ENCODE measurements at places on chromosomes 2 and 18.

DNA sequence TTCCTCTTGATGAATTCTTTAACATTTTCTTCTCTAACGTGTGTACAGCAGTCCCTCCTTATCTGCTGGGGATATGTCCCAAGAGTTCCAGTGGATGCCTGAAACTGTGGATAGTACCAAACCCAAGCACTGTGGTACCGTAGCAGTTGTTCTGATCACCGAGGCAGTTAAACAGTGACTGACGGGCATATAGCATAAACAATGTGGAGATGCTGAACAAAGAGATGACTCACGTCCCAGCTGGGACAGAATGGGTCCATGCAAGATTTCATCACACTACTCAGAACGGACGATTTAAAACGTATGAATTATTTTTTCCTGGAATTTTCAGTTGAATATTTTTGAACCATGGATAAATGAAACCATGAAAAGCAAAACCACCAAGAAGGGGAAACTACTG, 54.5 kb upstream of the SPAG16 start:
- DNase-seq = peak; percentile 75

DNA sequence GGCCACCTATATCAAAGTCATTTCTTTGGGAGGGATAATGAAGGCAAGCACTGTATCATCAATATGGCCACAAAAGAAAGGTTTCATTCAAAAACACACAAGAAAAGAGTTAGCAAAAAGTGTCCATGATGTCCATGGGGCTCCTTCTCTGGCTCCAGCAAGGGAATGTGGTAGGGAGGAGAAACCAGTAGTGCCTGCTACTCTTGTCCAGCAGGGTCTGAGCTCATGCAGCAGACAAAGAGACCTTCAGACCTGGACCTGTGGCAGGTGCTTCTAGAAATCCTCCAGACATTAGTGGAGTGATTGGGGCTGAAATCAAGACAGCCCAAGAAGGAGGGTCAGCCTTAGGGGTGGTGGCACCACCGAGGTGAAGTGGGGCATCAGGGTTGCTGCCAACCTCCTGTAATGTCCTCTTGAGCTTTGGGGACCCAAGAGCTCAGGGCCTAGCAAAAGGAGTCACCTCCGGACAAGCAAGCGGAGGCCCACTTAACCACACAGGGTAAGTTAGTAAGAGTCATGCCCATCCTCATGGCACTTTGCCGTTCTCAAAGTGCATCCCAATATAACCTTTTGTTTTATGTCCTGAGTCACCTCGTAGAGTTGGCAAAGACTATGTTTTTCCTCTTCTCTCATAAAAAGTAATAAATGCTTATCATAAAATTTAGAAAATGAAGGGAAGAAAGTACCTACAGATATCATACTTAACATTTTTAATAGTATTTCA, 112.6 kb upstream of the YPEL5 start:
- no peak for DNase-seq

DNA sequence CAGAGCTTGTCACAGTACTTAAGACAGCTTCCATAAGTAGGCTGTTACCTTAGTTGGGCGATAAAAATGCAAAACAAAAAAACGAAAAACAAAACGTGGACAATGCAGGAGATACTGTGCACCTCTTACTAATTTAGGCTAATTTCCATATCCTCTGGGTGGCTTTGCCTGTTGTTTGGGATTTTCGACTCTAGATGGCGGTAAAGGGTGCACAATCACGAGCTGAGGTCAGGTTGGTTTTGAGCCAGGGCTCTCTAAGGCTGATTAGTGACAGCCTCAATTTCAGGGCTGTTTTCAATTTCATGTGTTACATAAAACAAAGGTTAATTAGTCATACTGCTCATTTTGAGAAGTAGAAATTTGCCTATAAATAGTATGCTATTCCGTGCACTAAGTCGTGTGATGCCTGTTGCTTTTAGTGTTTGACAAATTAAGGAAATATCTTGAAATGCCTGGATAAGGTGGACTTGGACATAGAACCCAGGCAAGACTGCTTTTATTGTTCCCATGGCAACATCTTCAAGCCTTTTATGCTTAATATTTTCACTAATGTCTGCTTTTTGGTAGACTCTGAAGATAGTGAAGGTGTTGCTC, 493.1 kb downstream of the SOCS6 start:
- DNase-seq = peak; percentile 50

GRCh38 chr18:69839497-69839896, 108.2 kb downstream of the CD226 start:
- no peak for DNase-seq

- no peak for DNase-seq
These were observed 222.9 kb upstream of the CDH2 start for GRCh38 chr18:28399781-28400362.

DNA sequence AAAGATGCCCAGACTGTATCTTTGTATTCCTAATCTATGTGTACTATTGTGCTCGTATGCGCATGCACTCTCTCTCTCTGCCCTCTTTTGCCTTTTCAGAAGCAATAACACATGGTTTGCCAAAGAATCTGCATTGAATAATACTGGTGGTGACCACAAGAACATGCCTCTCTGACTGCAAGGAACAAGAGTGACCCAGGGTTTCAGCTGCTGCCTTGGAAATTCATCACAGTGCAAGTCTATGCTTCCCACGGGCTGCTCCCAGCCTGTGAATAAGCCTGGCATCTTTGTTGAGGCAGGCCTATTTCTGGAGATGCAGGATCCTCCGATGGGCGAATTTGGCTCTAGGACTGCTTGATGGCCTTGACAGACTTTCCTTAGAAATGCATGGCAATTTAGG, 689.4 kb upstream of the FANCL start:
- no peak for DNase-seq

GRCh38 chr2:160492401-160493226, 993 bp downstream of the RBMS1 start:
- peak; percentile 59 for DNase-seq

DNA sequence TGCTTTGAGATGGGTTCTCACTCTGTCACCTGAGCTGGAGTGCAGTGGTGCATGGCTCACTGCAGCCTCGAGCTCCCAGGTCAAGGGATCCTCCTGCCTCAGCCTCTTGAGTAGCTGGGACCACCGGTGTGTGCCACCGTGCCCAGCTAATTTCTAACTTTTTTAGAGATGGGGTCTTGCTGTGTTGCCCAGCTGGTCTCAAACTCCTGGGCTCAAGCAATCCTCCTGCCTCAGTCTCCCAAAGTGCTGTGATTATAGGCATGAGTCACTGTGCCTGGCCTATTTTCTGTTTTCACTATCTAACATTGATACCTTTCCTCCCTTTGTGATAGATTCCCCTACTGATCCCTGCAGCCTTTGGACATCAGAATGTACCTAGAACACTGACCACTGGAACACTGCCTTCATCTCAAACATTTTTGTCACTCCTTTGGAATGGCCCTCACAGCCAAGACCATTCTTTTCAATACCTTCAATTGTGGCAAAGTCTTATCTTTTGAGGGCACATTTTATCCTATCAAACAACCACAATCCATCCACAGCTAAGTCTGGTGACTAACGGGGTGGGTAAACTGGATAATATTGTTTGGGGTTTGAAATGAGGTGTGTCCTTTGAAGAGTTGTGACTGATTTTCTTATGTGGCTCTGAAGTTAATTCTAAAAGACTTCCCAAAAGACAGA, 43.7 kb downstream of the EPAS1 start:
- no peak for DNase-seq

DNA sequence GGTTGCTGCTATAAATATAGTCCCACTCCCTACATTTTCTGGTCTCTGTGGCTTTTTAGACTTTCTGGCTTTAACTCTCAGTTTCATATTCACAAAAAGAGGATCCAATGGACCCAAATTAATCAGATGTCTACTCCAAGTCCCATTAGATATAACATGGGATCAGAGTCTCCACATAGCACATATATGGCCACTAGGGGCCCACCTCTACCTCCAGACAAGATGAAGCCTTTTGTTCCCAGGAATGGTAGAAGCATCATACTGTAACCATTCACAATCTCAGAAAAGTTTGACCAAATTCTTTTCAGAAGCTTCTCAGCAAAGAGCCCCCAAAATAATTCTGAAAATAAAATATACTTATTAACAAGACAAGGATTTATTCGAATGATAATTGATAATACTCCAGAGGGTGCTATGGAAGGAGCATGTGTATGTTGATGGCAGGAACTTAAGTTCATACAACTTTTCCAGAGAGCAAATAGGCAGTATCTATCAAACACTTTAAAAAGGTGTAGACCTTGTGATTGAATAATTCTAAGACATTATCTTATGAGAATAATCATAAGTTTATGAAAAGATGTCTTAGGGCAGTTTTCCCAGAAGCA, 382.3 kb upstream of the CRIM1 start:
- DNase-seq = peak; percentile 1

GRCh38 chr18:63046375-63046774, 273.2 kb downstream of the BCL2 start:
- DNase-seq = no peak

GRCh38 chr2:74884118-74884762, 50.3 kb downstream of the HK2 start:
- DNase-seq = no peak

- peak; percentile 90 for DNase-seq
These were observed 469.4 kb downstream of the DLGAP1 start for GRCh38 chr18:3985664-3986063.

DNA sequence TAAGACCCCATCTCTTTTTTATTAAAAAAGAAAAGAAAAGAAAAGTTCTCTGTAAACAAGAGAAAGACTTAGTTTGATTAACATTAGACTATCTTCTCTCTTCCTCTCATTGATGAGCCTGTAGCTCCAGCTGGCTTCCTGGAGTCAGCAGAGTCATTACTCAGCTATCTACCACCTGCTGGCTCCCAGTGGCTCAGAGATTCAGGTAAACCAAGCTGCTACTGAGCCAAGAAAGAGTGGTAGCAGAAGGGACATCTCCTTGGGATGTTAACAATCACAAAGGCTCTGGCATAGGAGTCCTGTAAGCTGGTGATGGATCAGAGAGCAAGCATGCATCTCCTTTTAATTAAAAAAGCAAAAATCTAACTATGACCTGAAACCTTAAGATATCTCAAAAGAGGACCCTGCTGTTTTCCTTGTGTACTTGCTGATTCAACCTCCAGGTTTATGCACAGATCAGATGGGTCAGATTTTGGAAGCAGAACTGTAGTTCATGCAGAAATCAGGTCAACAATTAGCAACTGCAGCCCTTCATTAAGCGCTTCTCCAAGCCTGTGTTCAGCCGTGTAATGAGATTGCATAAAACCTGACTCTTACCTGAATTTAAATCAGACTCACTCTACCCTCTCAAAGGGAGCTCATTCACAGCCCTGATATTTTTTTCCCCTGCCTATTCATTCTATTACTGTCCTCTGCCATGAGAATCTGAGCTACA, 225.8 kb downstream of the RNF152 start:
- DNase-seq = no peak

- DNase-seq = no peak
These were observed 166.1 kb downstream of the ASXL3 start for GRCh38 chr18:33744032-33744697.

DNA sequence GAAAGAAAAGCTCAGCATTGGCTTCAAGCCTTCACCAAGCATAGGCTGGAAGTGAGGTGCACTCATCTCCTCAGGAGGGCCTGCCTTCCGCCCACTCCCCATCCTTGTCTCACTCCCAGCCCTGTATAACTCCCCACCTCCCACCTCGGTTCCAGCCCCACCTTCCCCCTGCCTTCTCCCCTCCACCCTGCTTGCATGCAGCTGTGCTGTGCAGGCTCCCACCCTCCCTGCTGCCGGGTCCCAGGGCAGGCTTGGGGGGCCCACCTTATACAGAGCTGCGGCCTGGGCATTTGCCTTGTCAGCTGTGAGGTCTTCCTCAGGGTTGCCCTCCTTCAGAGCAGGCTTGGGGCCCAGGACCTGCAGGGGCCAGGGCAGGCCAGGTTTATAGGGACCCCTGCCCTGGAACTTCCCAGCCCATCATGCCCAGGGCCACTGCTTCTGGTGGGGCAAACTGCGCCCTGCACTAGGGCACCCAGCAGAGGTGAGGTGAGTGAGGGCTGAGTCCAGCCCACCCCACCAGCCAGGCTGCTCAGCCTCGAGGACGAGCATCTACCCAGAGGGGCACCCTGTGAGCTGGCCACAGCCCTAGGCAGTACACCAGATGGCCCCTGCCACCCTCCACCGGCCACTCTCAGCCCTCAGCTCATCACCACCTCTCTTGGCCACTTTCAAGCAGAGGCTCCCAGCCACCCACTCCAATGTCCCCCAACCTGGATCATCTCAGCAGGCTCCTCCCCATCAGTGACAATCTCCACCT, 11.6 kb downstream of the CAPG start:
- no peak for DNase-seq

- DNase-seq = no peak
These were observed 9.3 kb upstream of the SLC16A14 start for GRCh38 chr2:230077851-230078547.

- no peak for DNase-seq
These were observed 55.9 kb downstream of the CABLES1 start for GRCh38 chr18:23191232-23191631.

- DNase-seq = no peak
These were observed 102.8 kb downstream of the CAPN13 start for GRCh38 chr2:30704309-30705020.

DNA sequence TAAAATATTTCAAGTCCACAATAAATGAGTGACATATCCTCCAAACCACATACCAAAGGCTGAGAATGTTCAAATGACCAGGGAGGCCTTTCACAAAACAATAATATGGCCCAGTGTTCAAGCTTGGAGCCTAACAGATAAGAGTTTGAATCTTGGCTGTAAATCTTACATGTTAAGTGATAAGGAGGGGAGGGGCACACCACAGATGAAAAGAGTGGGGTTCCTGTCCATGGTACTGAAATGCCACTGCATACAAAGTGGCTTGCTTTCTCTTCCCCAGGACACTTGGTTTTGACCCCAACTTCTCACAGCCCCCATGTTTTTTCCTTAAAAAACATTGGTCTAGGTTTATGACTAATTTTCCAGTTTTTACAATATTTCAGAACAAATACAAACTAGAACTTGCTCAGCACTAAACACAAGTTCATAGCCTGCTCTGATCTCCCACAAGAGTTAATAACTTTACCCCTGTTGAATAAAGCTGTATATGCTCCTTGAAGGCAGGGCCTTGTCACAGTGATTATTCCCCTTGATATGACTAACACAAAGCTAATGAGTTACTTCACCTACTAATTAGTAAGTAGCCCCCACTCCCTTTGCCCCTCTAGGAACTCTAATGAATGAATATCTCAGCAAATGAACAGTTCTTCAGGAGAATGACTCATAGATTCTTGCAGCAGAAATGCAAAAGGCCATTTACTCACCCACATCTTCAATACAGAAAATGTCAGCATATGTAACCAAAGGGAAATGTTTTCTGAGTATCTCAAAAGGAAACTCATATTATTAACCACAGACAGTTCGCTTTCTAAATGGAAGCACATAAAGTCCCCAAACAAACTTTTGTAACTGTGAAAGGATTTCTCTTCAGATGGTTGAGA, 142.2 kb downstream of the SATB2 start:
- peak; percentile 64 for DNase-seq

GRCh38 chr2:105580216-105580615, 164.5 kb upstream of the NCK2 start:
- no peak for DNase-seq

GRCh38 chr2:170488807-170489206, 226.3 kb upstream of the SP5 start:
- DNase-seq = no peak

GRCh38 chr2:231707625-231707926, 749 bp upstream of the PTMA start:
- DNase-seq = peak; percentile 43

All from fibroblast of mammary gland (primary cell).